ENCODE measurements at places on chromosomes 2 and 18.

DNA sequence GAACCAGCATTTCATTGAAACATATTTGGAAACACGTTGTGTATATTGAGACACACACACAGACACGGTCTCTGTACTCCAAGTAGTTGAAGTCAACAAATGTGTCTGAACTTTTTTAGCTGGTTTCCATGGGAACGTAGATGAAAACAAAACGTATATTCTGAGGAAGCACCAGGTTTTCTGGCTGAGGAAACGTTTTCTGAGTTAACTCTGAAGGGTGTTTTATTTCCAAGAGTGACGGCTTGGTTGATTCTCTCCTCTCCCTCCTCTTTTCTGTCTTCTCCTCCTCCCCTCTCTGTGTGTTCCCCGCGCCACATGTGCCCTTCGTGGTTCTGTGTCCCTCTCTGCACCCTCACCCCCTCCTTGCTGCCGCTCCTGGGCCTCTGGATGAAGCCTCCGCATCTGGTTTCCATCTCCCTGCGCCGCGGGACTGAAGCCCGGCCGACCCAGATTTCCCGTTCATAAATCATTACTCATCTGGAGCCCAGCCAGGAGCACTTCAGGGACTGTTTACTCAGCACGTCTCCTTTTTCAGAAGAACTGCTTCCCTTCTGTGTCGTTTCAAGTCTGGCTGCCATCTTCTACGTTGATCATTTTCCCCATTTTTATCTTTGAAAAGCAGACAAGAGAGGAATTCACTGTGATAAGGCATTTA, 122.7 kb downstream of the COL6A3 start:
- peak; percentile 48 for DNase-seq

DNA sequence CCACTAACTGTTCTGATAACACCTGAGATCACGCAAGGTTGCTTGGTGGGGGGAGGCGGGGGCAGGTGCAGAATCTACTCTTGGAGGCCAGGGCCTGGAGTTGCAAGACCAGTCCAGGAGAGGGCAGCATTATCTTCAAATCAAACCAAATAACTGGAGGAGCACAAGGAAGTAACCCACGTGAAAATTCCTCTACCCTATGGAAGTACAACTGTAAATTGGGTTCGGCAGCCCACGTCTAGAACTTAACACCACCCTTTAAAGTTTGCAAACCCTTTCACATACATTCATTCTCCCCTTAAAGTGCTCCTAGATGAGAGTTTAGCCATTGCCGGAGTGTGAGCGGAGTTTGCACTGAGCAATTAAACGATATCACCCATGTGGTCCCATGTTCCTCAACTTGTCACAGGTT, 19.6 kb upstream of the CXCR1 start:
- peak; percentile 23 for DNase-seq

GRCh38 chr2:48283586-48284269, 246.2 kb upstream of the STON1 start:
- no peak for DNase-seq

DNA sequence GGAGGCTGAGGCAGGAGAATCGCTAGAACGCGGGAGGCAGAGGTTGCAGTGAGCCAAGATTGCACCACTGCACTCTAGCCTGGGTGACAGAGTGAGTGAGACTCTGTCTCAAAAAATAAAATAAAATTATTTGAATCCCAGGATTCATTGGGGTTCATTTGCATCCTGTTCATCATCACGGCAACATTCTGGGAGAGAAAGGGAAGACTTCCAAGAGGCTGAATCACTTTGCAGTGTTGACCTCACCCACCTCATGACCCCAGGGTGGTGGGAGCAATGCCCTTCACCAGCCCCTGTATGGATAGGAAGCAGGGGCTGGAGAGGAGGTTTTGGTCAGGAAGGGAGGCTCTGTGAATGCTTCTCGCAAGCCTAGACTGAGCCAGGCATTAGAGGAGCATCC, 195.6 kb downstream of the CTIF start:
- no peak for DNase-seq

DNA sequence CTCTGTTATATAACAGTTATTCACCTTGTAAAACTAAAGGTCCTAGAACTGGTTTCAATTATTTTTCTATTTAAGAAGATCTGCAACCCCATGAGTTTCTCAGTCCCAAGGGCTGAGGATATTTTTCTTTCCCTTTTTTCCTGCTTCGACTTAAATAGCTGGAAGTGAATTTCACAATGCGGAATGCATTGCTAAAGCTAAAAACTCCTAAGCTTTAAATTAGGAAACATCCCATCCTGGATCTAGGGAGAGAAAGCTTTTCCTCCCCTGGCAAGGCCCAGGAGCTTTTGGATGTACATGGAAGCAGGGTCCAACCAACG, 1.4 kb downstream of the RFX8 start:
- no peak for DNase-seq

- no peak for DNase-seq
Measured at GRCh38 chr2:181431674-181432073, 25.5 kb upstream of the ITGA4 start.

DNA sequence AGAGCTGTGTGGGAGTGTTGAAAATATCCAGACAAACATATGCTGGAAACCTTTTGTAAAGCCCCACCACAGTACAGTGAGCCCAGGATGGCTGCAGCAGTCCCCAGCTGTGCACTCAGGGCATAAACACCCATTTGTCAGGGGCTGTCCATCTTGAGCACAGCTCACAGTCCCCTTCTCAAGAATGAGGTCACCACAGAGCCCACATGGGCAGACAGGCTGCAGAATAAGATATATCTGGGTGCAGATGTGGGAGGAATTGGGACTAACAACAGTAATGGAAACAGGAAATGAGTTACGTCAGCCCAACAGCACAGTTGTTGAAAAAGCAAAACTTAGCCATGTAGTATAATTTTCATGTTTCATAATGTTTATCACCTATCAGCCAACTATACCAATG, 219.6 kb downstream of the ETAA1 start:
- no peak for DNase-seq

DNA sequence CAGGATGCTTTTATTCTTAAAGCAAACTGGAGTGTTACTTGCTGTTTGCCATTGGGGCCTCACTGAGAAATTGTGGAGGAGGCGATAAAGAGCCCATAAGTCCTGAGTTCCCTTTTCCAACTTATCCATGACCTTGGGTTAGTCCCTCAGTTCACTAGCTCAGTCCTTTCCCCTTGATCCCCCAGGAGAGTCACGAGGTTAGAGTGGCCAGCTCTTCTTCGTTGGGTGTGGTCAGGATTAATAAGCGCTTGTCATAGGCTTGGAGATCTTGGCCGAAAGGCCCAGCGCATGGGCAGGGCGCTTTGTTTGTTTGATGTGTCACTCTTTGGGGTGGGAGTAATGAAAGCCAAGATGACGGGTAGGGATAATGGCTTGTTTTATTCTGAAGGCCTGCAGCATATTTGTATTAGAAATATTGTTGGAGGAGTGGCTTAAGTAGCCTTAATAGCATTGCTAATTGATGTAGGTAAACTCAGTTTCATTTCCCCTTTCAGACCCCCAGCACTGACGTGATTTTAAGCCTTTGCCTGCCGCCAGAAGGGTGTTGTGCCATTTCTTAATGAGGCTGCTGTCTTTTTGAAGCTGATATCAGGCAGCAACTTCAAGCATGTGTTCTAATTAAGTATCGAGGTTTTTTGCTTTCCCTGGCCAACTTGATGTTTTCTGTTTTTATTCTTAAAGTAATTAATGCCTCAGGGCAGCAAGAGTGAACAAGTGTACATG, 15.7 kb downstream of the GRHL1 start:
- no peak for DNase-seq

- no peak for DNase-seq
Measured at GRCh38 chr2:241216211-241216761, 27.8 kb downstream of the ANO7 start.

DNA sequence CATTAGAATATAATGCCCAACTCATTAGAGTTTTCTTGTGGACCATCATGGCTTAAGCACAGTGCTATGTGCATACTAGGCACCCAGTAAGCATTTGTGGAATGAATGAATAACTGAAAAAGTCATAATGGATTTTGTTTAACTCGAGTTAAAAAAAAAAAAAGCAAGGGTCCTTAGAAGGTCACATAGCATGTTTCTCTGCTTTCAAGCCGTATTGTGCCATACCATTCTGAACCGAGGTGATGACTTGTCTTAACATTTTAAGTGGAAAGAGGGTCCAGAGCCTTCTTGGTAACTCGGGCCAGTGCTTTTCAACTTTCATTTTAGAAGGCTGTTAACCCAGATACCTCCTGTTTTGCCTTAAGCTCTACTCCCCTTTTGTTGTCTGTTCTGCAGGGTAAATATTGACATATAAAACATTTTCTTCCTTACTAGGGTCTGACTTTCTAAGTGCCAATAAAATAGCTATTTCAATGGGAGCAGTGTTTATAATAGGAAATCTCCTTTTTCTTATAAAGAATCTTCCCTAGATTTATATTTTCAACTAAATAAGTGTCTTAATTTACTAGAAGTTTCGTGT, 787 bp upstream of the ADGRF3 start:
- no peak for DNase-seq

GRCh38 chr2:99472600-99472960, 17.2 kb downstream of the REV1 start:
- no peak for DNase-seq

DNA sequence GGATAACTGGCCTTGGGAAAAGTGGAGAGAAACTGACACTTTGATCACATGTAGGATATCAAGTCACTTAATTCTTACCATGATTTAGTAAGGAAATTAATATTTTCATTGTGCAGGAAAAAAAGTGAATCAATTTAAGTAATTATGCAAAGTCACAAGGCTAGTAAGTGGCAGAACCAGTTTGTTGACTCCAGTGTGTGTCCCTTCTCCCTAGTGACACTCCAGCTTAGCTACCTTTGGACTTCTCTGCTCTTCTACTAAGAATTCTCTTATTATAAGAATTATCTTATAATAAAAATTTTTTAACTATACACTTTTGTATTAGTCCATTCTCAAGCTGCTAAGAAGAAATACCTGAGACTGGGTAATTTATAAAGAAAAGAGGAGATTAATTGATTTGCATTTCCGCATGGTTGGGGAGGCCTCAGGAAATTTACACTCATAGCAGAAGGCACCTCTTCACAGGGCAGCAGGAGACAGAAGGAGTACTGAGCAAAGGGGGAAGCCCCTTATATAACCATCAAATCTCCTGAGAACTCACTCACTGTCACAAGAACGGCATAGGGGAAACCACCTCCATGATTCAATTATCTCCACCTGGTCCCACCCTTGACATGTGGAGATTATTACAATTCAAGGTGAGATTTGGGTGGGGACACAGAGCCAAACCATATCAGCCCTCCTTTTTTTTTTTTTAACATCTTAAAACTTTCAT, 13.6 kb downstream of the COL4A4 start:
- DNase-seq, result no peak
